ENCODE measurements at places on chromosomes 6 and 20. TPM values are rescaled to one million over a fixed set of nuclear protein-coding genes. Genes with fewer than 3 reads are reported as not detected.

PPP1R3D gene
- total RNA-seq: 3.2 TPM

CNKSR3 gene
- total RNA-seq: 9.7 TPM

HCRTR2 gene
- total RNA-seq: not detected

DNA sequence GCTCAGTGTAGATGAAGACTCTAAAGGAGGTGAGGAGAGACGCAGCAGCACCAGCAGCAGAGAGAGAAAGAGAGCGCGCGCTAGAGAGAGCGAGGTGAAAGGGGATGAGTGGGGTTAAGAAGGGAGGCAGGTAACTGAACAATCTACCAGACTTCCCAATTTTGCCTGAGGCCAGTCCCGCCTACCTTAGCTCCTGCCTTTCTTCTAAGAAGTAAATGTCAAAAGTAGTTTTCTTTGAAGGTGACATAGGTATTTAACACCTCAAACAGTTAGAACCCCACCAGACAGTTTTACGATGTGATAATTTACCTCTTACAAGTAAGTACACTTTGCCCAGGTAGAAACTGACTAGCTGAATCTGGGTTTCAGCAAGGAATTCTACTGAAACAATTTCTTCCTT is 132.0 kb upstream of the EEF1E1 start:
- no peak overlapping the region for H3K27ac ChIP-seq
- no peaks in the 10 kb centered on the region for H3K4me1 ChIP-seq
- no peak overlapping the region for H3K4me3 ChIP-seq
- H3K27me3 ChIP-seq: no peaks in the 10 kb centered on the region

DNA sequence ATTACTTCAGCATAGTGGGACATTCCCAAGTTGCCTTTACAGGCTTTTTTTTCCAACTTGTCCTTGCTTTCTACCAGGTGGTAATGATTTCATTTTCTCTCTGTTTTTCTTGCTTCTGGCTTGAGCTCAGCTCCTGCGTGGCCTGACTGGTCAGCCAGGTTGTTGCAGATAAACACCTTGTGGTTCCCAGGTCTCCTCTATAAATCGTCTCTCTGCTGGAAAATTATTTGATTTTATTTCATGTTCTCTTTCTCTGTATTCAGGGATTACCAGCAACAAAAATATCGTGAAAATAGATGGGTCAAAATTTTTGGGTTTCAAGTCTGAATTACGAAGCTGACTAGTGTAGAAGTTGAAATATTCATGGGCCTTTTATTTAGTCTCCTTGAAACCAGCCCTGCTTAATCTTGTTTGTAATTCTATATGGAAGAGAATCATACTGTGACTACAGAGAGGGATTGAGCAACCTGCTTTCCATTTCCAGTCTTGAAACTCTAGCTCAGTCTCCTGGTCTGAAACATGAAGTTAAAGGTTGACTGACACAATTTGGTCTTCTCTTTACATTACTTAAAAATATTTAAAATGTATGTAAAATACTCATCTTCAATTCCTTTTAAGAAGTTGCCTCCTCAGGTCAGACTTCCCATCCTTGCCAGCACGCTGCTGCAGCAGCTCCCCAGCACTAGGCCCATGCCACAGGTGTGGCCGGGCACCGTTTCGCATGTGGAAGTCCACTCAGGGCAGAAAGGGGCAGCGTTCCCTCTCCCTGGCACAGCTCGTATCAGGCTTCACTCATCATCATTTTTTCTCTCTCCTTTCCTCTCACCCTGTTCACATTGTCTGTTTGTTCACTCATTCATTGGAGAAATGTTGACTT is 7.1 kb downstream of the DUSP22 start:
- no peak overlapping the region for H3K4me3 ChIP-seq
- H3K36me3 ChIP-seq: no peaks in the 10 kb centered on the region
- H3K27me3 ChIP-seq: no peaks in the 10 kb centered on the region
- no peaks in the 10 kb centered on the region for H3K4me1 ChIP-seq
- DNase-seq: no peak
- H3K27ac ChIP-seq: no peak overlapping the region

DNA sequence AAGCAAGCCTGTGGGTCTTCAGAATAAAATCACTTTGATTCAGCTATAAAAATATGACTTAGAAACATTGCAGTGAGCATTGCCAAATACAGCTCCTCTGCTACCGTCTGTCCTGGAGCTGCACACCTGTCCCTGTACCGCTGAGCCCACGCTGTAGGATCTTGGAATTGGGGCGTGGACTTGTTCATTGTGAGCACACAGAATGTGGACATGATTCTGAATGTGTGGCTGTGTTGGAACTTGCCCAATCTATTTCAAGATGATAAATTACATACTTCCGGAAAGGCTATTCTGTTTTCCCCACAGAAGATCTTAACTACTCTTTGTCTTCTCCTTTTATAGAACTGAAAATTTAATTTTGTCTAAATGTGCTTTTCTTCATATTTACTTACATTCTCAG is 107.3 kb downstream of the UST start:
- no peak overlapping the region for H3K27ac ChIP-seq
- H3K27me3 ChIP-seq: no peaks in the 10 kb centered on the region
- H3K4me3 ChIP-seq: no peak overlapping the region
- H3K4me1 ChIP-seq: peaks cover 8% of the 10 kb centered on the region
- no peaks in the 10 kb centered on the region for H3K36me3 ChIP-seq
